ENCODE measurements at places on chromosomes 5 and 9.

GRCh38 chr5:153792305-153792704 is 246.4 kb downstream of the FAM114A2 start:
- DNase-seq: no peak

DNA sequence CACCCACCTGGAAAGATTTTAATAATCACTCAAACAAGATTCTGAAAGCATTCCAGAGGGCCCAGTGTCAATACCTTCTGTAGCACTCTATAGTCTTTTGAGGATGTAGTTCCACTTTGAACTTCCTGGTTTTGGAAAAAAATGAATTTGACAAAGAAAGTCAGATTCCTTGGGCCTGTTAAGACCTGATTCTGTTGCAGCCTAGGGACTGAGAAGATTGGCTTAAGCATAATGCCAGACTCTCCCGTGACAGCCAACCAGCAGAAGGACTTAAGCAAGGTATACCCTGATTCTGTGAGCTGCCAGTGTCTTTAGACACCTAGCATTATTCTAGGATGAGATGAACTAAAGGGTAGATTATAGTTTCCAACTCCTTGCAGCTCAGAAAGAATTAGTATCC is 6.8 kb downstream of the SPINK5 start:
- DNase-seq: no peak

GRCh38 chr5:89988998-89989655 is 420.4 kb downstream of the CETN3 start:
- no peak for DNase-seq

- no peak for DNase-seq
These were observed 131.9 kb downstream of the ST8SIA4 start for GRCh38 chr5:100771181-100771580.

DNA sequence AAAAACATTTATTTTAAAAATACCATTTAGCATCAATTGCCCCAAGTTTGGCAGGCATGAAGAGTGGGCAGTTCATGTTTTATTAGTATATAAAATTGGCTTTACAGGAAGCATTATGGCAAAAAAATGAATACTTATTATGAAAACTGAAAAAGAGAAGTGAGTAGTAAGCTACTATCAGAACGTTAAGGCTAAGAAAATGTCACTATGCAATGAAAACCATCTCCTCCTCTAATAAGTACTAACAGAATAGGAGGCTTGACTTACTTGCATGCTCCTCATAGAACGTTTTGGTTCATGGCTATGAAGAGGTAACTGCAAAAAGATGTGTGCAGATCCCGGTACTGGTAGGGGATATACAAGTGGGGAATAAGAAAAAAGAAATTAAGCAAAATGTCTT is 23.6 kb downstream of the TICAM2 start:
- DNase-seq: no peak

DNA sequence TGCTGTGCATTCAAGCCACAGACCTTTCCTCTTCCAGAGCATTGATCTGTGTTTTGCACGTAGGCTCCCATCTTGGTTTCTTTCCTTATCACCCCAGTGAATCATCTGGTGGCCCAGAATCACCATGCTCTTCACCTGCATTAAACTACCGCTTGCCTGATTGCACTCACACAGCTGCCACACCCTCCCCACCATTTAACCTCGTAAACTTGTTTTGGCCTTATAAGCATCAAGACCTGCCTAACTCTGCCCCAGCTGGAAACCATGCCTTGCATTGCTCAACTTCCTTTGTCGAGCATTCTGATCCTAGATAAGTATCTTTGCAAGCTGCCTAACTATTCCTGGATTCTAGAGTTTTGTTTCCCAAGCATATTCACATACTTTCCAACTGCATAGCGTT is 369.6 kb upstream of the SEMA6A start:
- DNase-seq: peak; percentile 5

DNA sequence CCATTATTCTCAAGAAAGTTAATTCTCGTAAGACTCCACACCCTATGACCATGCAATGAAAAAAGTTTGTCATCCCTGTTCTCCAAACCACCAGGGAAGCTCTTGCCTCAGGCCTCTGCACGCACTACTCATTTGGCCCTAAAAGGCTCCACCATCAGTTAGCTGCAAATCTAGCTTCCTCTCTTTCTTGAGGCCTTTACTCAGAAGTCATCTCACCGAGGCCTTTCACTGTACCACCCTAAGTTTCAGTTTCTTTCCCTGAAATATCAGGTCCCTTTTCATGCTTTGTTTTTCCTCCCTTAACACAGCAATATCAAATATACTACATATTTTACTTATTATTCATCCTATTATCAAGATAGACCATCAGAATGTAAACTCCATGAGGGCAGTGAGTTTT is 39.1 kb downstream of the OXCT1 start:
- DNase-seq: no peak

DNA sequence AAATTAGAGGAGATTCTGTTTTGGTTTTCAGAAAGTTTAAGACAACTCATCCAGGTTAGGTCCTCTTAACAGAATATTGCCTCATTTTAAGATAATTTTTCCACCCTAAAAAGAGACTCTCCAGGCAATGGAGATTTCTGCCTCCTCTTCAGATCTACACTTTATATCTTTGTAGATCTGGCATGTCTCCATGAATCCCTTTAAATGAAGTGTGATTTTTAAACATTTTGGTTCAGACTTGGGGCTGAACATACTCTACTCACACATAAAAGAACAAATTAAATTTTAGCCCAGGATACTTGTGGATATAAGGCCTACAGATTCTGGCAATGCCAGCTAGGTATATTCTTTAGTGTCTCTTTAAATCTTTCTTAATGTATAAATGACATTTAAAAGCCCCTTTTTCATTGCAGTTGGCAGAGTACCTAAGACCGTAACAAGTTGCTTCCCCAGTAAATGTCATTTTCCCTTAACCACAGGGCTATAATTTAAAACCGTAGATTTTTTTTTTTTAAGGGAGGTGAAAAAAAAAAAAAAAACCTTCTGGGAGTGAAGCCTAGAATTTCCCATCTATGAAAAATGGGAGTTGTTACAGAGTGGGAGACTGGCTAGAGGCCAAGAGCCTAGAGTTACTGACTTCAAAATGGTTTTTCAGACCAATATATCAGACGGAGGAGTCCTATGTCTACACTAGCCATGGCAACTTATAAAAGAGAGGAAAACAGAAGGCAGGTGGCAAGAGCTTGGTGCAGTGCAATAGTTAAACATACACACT is 207.8 kb upstream of the TARS1 start:
- DNase-seq: peak; percentile 53

- DNase-seq: no peak
These were observed 140.0 kb upstream of the RAD23B start for GRCh38 chr9:107142896-107143603.

DNA sequence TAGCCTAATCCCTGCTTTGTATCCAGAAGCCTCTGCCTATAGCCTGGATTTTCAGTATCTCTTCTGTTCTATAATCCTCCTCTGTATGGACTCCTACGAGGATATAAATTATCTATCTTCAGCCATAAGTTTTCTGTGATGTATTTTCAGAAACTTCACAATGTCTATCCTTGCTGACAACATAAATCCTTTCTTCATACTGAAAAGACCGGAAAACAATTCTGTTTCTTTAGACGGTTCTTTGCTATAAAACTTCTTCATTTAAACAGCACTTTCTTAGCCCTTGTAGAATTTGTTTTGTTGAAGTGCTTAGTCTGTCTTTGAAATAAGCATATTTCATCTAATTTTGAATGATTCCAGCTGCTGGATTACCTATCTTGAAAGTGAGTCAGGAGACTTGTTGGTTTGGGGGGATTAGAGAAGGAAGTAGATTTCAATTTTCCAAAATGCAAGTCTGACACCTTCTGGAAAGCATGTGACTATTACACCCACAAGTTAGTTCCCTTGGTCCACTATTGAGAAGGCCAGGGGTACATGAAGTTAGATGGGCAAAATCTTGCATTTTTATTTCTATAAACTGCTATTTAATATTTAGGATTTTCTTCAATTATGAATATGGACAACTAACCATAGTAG is 96.3 kb upstream of the RANBP3L start:
- peak; percentile 53 for DNase-seq

DNA sequence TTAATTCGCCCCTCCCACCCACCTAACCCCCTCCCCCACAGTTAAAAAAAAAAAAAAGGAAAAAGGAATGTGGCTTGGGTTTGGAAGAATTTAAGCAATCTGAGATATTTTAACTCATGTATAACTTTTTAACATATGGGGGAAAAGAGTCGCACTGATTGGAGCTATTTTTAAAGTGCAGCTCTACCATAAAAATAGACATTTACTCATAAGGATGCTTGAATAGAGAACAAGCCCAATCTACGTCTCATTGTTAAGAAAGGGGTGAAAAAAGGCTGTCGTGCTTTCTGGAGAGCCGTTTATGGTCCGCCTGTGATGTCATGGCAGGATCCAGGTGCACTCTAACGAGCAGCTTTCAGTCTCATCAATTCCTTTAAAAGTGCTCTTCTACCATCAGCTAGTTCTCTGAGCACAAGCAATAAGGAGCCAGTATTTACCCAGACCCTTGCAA is 142.4 kb downstream of the ELAVL2 start:
- DNase-seq: no peak

- DNase-seq: no peak
These were observed 1.3 kb downstream of the NPDC1 start for GRCh38 chr9:137044502-137045177.

- DNase-seq: no peak
These were observed 42.3 kb downstream of the RNF180 start for GRCh38 chr5:64207978-64208377.

DNA sequence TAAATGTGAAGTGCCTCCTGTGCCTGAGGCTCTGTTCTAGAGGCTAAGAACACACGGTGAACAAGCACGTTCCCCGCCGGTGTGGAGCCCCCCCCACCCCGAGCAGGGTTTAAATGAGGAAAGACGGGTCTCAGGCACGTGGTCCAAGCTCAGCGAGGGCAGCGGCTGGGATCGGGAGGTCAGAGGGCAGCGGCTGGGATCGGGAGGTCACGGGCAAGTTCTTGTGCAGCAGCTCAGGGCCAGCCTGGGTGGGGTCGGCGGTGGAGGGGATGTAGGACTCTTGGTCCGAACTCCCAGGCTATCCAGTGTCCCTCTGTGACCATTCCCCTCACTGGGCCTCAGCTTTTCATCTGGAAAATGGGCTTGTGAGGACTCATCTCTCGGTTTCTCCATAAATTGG is 2.7 kb upstream of the GBGT1 start:
- DNase-seq: no peak

DNA sequence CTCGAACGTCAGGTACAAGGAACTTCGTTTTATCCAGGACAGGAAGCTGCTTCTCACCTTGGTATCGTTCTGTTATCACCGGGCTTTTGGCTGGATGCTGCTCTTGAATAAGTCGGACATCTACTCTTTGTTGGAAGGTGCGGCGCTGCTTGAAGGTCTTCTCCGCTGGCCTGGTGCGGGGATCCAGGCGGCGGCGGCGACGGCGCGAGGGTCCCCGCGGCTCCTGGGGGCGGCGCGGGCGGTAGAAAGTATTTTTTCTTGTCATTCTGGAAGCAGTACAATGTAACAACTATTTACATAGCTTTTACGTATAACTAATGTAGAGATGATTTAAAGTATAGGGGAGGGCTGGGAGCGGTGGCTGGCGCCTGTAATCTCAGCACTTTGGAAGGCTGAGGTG is 52.3 kb downstream of the ACER2 start:
- DNase-seq: no peak

- no peak for DNase-seq
These were observed 764.7 kb upstream of the ARRDC3 start for GRCh38 chr5:92147798-92148197.

GRCh38 chr9:113298311-113298710 is 4.9 kb downstream of the RNF183 start:
- no peak for DNase-seq

- DNase-seq: no peak
These were observed 4.8 kb upstream of the HAND1 start for GRCh38 chr5:154482528-154483449.

All from HTR-8/SVneo (cell line).